ENCODE measurements at places on chromosomes 2 and 18.

GRCh38 chr2:68436270-68436669, 30.8 kb downstream of the FBXO48 start:
- no peak for DNase-seq

- DNase-seq: no peak
These were observed 404.2 kb downstream of the STK39 start for GRCh38 chr2:167843217-167843616.

GRCh38 chr2:231709981-231710798, 1.9 kb downstream of the PTMA start:
- DNase-seq: peak; percentile 77

- DNase-seq: no peak
These were observed 4.3 kb upstream of the RAB6C start for GRCh38 chr2:129975016-129975774.

GRCh38 chr2:239690651-239691631, 290.1 kb upstream of the HDAC4 start:
- no peak for DNase-seq

- no peak for DNase-seq
These were observed 27.3 kb upstream of the MLPH start for GRCh38 chr2:237459741-237460174.

DNA sequence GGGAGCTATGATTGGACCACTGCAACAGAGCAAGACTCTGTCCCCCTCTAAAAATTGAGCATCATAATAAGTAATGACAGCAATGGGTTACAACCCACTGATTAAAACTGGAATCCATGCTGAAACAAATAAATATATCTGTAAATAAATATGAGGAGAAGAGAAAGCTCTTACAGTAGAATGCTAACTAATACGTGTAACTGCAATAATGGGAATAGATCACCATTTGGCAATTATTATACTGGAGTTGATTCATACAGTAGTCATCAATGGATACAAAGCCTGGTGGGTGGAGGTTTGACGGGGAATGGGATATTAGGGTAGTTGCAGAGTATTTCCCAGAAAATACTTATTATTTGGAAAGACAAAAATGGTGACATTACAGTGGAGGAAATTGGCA, 6.1 kb upstream of the INO80B start:
- no peak for DNase-seq

DNA sequence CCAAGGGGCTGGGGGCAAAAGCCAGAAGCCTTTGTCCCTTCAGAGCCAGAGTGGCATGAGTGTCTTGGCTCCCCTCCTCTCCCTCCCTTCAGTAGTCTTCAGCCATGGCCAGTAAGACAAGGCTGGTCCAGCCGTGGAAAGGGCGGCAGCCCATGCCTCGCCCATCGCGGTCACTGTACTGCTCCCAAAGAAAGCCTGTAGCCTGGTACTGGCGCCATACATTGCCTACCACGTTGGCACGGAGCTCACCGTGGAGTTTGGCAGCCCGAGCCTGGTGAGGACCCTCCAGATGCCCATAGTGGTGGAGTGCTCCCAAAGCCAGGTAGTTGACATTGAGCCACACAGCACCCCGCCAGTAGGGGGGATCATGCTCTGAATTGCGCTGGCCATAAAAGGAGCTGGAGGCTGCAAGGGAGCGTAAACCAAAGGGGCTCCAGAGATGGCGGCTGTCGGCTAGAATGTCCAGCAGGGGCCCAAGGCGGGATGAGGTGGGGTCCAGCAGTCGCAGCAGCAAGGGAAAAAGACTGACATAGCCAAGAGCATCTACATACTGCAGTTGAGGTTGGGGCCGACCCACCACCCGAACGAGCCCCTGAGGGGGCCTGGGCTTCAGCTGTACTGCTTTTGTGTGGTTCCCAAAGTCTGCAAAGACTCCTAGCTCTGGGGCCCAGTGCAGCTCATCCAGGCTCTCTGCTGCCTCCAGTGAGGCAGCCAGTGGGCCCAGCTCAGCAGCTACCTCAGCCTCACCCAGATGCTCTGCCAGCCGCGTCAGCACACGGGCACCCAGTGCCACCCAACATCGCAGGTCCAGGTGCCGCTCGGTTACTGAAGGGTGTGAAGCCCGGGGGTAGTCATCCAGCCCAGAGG, 3.2 kb downstream of the WBP1 start:
- DNase-seq: peak; percentile 49
